CD4-positive, alpha-beta T cell treated with Interleukin-6 for 4 hours (primary cell): ENCODE measurements at places on chromosomes 6 and 20.

GRCh38 chr6:42453031-42453653 lies 1.4 kb upstream of the TRERF1 start:
- peak; percentile 89 for DNase-seq

DNA sequence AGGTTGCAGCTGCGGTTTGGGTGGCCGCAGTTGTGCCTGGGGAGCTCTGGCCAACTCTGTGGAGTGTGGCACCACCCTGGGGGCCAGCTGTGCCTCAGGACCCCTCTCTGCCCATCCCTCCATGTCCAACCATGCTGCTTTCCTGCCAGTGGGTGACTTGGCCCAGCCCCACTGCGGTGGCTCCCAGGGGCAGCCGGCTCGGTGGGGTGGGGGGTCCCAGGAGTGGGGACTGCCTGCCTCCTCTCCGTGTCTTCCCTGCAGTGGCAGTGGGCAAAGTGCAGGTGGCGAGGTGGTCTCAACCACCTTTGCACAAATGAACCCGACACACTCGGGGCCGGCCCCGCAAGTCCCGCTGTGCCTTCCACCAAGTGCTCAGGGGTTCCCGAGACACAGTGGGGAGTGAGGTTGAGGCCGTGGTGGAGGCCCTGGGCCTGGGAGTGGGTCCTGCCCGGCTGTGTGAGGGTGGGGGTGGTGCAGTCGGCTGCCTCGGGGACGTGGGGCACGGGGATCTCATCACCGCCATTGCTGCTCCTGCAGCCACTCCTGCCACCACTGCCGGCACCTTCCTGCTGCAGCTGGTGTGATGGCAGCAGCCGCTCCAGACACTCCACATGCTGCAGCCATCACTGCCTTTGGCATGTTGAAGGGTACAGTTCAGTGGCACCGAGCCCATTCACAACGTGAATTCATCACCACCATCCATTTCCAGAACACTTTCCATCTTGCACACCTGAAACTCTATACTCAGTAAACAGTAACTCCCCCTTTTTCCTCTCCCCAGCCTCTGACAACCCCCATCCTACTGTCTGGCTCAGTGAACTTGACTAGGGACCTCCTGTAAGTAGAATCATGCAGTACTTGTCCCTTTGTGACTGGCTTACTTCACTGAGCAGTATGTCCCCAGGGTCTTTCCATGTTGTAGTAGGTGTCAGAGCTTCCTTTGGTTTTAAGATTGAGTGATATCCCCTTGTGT lies 10.7 kb upstream of the SLCO4A1 start:
- DNase-seq, result no peak

DNA sequence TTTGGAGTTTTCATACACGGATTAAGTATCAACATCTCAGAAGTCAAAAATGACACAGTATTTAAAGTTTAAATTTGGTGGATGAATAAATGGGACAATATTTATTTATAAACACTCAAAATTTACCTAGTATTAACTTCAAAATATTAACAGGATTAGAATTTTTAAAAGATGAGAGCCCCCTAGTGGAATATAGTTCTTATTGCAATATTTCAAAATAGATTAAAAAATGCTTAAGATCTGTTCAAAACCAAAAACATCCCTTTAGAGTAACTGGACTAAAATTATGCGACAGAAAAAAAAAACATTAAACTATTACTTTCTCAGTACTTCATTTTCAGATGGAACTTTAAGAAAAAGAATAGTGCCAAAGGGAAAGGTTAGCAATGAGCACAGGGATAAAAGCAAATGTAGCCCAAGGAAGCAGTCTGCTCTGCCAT lies 56.6 kb downstream of the SNX14 start:
- DNase-seq, result no peak

GRCh38 chr6:20274137-20274536 lies 61.9 kb upstream of the MBOAT1 start:
- DNase-seq, result no peak

DNA sequence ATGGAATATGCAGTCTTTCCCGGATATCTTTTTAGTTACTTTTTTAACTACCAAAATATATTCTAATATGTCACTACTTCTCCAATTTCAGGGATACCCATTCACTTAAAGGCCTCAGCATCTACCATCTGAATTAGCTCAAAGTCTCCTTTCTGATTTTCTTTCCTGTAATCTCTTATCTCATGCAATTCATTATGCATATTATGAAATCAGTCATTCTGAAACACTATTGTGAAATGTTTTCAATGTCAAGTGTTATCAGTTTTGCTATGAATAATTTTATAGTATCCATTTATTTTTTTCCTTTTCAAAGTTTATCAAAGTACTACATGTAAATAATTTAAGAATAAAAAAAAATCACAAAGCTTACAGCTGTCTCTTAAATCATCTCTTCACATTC lies 41.2 kb upstream of the TPBG start:
- DNase-seq, result no peak

DNA sequence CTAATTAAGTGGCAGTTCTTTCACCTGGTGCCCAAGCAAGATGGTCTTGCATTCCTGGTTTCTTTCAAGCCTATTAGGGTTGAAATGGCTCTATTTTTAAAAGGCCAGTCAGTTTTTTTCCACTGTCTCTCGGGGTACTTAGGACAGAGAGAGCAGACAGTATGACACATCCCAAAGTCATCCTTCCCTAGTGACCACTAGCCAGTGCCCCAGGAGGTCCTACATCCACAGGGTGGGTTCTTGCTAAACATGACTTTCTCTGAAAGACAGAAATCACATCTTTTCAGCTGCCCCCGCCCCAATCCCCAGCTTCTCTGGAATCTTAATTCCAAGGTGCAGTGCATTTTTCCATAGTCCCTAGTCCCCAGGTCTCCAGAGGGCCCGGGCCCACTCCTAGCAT lies 192.4 kb downstream of the SLC24A3 start:
- DNase-seq, result no peak

DNA sequence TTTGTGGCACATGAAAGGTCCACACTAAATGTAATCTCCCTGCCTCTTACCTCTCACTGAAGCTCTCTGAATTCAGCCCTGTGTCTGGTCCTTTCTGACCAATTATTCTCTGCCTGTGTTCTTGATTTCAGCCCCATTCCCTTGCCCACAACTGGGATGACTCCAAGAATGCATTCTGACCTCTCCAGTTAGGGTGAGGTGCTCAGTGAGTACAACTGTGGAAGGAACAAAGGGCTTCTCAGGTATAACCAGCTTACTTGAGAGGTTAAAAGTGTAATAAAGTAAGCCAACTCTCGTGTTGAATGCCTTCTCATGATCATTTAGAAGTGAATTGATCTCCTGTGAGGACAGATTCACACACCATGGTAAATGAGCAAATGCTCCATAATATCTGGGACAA lies 88.1 kb downstream of the GCLC start:
- DNase-seq, result no peak

DNA sequence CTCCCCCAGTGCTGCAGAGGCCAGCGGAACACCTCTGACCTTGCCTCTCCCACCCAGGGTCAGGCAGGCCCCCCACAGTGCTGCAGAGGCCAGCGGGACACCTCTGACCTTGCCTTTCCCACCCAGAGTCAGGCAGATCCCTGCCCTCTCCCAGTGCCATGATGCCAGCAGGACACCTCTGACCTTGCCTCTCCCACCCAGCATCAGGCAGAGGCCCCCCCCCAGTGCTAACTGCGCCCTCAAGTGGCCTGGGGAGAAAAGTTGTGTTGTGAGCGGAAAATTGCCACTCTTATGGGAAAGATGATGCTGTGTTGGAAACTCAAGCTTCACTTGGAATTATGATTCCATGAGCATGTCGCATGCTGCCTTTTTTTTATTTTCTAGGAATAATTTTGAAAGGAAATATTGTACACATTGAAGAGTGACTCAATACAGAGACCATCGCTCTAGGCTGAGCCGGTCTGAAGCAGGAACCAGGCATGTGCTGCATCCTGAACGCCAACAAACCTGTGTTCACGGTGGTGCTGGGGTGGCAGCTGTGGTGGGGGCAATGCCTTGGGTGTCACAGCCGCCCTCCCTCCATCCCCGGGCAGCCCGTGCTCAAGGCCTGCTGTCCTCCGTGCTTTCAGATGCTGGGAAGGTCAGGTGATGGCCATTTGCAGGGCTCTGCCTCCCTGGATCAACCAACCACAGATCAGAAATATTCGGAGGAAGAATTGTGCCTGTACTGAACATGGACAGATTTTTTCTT lies 98.6 kb downstream of the CDH4 start:
- DNase-seq, result no peak
